ENCODE measurements at places on chromosomes 16 and 17. TPM values are rescaled to one million over a fixed set of nuclear protein-coding genes. Genes with fewer than 3 reads are reported as not detected.

The TMEM107 gene
- total RNA-seq, result 33.0 TPM

The CDK5RAP3 gene
- 228 TPM for total RNA-seq

DNA sequence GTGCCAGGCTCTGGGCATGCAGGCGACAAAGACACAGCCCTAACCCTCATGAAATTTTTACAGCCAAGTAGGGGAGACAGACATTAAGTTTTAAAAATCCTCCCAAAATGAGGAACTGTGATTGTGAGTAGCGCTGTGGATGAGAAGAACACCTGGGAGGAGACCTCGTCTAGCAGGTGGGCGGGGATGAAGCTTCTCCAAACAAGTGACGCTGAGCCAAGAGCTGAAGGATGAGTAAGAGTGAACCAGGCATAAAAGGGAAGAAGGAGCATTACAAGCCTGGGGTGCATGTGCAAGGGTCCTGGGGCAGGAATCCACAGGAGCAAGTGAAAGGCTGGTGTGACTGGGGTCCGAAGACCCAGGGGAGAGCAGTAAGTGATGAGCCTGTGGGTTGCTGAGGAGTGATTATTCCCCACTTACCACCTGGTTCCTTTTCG is 149.4 kb upstream of the HS3ST2 start:
- H3K27ac ChIP-seq, result no peak overlapping the region
- H3K4me1 ChIP-seq, result no peaks in the 10 kb centered on the region
- DNase-seq, result no peak
- H3K4me3 ChIP-seq, result no peak overlapping the region
- H3K36me3 ChIP-seq, result no peaks in the 10 kb centered on the region
- no peaks in the 10 kb centered on the region for H3K27me3 ChIP-seq

DNA sequence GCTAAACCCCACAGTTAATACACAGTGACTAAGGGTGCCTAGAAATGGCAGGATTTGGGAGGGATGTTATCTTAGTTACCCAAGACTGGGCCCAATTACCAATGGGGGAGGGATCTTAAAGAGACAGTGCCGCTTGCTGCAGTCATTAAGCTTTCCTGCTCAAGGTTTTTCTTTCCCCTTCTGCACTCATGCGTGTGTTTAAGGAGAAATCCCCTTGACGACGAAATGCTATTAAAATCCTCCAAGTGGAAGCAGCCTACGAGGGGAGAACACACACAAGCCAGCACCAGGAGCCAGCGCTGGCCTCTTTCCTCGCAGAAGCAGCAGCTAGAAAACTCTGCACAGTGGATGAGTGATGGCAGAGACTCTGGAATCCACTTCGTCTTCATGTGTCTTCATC is 22.0 kb downstream of the SALL1 start:
- H3K4me3 ChIP-seq, result no peak overlapping the region
- no peak for DNase-seq
- H3K4me1 ChIP-seq, result no peaks in the 10 kb centered on the region
- no peak overlapping the region for H3K27ac ChIP-seq
- peaks cover 45% of the 10 kb centered on the region for H3K27me3 ChIP-seq
- H3K36me3 ChIP-seq, result no peaks in the 10 kb centered on the region

Measured in T-helper 17 cell (primary cell).